Activated naive CD4-positive, alpha-beta T cell treated with anti-CD3 and anti-CD28 coated beads, Interleukin-2, amount 10 ng/mL, durations not matched to agents 7 days and 5 days (primary cell): ENCODE measurements at places on chromosomes 1 and 21.

GRCh38 chr1:55213151-55213884, 1.8 kb downstream of the USP24 start:
- DNase-seq: no peak

GRCh38 chr1:64915381-64916274, 50.7 kb downstream of the JAK1 start:
- no peak for DNase-seq

DNA sequence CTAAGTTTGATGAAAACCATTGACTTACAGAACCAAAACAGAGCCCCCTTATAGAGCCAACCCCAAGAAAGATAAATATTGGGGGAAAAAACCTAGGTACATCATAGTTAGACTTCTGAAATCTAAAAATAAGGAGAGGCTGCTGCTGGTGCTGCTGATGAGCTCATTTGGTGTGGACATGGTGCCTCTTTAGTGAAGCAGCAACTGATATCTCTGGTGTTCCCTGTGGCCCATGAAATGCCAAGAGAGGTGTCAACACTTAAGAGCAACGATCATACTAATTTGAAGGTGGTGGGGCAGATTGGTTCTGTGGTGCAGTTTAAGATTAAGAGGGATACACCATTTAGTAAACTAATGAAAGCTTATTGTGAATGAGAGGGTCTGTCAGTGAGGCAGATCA, 35.9 kb downstream of the ST3GAL3 start:
- no peak for DNase-seq

- DNase-seq: no peak
These were observed 11.8 kb downstream of the ZBED6 start for GRCh38 chr1:203807196-203807595.

DNA sequence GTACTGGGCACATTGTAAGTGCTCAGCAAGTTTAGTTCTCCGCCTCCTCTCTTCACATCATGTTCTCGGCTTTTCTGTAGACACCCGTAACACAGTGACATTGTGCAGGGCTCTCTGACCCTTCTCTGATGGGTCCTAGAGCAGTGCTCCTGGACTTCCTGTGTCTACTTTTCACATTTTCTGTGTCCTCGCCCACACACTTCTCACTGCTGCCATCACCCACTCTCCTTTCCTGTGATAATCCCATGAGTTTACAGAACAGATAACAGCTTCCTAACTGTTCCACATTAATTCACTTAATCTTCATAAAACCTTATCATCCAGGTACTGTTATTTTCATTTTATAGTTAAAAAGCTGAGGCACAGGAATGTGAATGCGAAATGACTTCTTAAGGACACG, 13.2 kb upstream of the DMRTA2 start:
- DNase-seq: no peak

DNA sequence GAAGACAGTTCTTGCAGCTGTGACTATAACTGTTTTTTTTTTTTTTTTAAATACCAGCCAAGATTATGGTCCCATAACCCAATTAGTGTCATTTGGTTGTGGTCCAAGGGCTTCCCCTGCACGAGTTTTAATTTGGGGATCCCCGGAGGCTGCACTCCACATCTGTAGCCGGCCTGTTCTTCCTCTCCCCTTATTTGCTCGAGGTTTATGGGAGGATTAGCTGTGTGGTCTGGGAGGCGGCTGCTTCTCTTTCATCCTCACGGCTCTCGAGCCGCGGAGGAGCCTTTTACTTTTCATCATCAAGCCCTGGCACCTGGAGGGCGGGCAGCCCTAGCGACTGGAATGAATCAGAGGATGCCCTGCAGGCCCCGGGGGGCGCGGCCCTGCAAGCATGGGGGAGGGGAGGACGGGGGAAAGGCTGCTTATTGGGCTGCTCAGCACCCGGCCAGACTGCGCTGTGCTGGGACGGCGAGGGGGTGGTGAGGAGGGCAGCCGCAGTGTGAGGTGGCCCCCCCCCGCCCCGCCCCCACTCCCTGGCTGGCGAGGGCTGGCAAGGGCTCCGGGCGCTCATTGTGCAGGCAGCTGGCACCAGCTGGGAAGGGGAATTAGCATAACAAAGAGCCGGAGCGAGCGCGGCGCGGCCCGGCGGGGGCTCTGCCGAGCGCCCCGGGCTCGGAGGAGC, 18.5 kb downstream of the SERTAD4 start:
- peak; percentile 26 for DNase-seq

DNA sequence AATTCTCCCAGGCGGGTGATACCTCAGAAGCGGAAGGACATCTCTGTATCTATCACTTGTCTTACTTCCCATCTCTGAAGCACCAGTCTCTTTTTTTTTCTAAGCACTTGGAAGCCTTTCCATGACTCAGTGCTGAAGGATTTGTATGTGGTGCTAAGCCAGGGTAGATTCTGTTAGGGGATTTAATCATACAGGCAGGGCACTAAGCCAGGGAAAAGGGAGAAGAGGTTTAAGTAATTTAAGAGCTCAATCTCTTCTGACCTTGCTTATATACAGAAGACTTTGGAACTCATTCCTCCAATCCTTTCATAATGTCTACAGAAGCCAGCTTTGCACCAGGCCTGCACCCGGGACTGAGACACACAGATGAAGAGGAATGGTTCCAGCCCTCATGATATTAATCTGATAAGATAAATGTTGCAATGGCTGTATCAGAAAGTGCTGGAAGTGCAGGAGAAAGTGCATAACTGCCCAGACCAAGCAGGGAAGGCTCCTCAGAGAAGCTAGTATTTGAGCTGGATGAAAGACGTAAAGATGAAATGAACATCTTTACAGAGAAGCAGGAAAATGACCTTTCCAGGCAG, 11.0 kb downstream of the FAM163A start:
- DNase-seq: no peak

- DNase-seq: peak; percentile 98
These were observed 19.4 kb upstream of the KCNAB2 start for GRCh38 chr1:6026095-6026809.

DNA sequence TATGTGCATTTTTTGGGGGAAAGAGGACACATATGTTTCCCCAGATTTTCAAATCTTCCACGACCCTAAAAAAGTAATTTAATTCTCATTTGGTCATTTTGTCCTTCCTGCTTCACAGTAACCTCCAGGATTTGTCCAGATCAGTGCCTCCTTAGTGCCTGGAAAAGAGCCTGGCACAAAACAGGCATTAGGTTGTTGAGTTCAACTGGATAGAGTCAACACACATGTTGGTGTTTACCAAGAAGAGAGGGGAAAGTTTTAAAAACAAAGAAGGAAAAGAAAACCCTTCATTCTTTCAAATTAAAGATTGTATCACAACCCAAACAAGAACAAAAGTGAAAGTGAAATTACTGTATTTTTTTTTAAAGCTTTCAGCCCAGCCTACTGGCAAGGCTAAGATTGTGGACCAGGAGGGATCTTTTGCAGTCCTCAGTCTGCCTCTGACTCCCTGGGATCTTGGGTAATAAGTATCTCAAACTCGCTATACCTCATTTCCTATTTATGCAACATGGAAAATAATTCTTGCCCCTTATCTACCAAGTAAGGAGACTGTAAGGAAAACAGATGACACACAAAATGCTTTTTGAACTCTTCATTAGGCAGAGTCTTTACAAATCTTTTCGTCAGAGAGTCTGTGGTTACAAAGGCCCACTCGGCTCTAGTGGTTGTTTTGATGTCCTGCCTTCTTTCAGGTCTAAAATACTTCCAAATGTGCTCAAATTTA, 57.8 kb downstream of the ZNF281 start:
- DNase-seq: peak; percentile 50

GRCh38 chr1:204477036-204477740, 17.4 kb downstream of the PIK3C2B start:
- no peak for DNase-seq

DNA sequence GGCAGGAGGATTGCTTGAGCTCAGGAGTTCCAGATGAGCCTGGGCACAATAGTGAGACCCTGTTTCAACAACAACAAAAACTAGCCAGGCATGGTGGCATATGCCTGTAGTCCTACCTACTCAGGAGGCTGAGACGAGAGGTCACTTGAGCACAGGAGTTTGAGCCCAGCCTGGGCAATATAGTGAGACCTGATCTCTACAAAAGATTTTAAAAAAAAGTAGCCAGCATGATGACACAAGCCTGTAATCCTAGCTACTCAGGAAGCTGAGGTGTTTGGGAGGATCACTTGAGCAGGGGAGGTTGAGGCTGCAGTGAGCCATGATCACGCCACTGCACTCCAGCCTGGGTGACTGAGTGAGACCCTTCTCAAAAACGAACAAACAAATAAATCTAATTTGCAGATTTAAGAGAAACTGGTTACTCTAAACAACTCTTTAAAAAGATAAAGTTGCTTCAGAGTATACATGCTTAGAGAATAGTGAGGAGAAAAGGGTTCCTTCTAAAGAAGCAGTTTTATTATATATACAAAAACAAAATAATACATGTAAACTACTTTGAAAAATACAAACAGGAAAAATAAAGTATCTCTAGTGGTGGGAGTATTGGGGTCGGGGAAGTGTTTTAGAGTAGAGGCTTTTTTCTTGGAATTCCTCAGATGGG, 88.4 kb downstream of the ADCY10 start:
- no peak for DNase-seq

GRCh38 chr1:208183977-208184911, 59.9 kb downstream of the PLXNA2 start:
- no peak for DNase-seq

- no peak for DNase-seq
These were observed 6.0 kb downstream of the S100B start for GRCh38 chr21:46598581-46599572.

DNA sequence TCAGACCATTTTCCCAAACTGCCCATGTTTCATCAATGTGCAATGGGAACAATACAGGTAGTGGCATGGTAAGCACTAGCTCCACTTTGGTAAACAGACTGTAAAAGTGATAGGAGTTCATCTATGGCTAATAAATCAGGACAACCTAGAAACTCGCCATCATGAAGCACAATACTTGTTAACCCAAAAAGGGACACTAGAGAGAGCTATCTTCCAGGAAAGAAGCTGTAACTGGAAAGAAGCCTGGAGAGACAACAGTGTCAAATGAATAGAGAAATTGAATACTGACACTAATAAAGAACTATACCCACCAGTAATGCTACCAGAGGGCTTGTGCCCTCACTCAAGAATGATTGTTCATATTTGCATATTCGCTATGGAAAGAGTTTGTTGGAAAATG, 164.7 kb upstream of the RGS18 start:
- DNase-seq: no peak

- no peak for DNase-seq
These were observed 96.0 kb upstream of the PAXBP1 start for GRCh38 chr21:32867597-32867996.

- peak; percentile 28 for DNase-seq
These were observed 157.6 kb downstream of the PGBD5 start for GRCh38 chr1:230268371-230269170.

- no peak for DNase-seq
These were observed 29.3 kb downstream of the RAB4A start for GRCh38 chr1:229300099-229300757.

- DNase-seq: no peak
These were observed 41.4 kb downstream of the YARS1 start for GRCh38 chr1:32775640-32776337.

GRCh38 chr1:152886085-152886484, 8.0 kb downstream of the SMCP start:
- no peak for DNase-seq
